Osteoblast (primary cell): ENCODE measurements at places on chromosomes 6 and 20. TPM values are rescaled to one million over a fixed set of nuclear protein-coding genes. Genes with fewer than 3 reads are reported as not detected.
A peak's percentile ranks its signal among the peaks of the same experiment; 100 is the strongest.

GTF3C6 gene
- 32.4 and 35.1 TPM in 2 replicates for total RNA-seq

COL12A1 gene
- total RNA-seq: 1,393 and 1,591 TPM in 2 replicates

DACT2 gene
- not detected in 2 replicates for total RNA-seq

CLPSL2 gene
- not detected in 2 replicates for total RNA-seq

CSNK2A1 gene
- total RNA-seq: 82.9 and 90.5 TPM in 2 replicates

CDH26 gene
- under 0.01 and 0.29 TPM in 2 replicates for total RNA-seq

BPIFB2 gene
- not detected in 2 replicates for total RNA-seq

GRCh38 chr6:46953921-46954320, 32.2 kb upstream of the ADGRF5 start:
- DNase-seq: no peak

DNA sequence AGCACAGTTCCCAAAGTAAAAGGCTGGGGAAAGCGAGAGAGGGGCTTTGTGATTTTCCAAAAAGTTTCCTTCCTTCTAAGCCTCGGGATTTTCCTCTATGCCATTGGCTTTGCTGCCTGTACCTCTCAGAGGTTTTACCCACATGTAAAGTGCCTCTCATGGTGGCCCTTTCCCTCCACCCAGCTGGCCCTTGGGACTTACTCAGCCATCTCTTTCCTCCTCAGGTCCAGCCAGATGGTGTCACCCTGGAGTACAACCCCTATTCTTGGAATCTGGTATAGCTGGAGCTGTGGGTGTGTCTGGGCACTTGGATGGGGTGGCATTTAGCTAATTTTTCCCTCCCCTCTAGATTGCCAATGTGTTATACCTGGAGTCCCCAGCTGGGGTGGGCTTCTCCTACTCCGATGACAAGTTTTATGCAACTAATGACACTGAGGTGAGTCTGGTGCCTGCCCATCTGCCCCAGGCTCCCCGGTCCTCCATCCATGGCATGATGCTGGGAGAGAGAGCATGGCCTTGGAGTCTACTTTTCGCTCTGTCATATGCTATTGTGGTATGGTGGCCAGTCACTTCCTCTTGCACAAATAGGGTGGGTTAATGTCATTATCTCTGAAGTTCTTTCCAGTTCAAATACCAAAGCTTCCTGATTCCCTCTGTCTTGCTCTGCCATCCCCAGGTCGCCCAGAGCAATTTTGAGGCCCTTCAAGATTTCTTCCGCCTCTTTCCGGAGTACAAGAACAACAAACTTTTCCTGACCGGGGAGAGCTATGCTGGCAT, 1.1 kb downstream of the CTSA start:
- DNase-seq: peak; percentile 90

DNA sequence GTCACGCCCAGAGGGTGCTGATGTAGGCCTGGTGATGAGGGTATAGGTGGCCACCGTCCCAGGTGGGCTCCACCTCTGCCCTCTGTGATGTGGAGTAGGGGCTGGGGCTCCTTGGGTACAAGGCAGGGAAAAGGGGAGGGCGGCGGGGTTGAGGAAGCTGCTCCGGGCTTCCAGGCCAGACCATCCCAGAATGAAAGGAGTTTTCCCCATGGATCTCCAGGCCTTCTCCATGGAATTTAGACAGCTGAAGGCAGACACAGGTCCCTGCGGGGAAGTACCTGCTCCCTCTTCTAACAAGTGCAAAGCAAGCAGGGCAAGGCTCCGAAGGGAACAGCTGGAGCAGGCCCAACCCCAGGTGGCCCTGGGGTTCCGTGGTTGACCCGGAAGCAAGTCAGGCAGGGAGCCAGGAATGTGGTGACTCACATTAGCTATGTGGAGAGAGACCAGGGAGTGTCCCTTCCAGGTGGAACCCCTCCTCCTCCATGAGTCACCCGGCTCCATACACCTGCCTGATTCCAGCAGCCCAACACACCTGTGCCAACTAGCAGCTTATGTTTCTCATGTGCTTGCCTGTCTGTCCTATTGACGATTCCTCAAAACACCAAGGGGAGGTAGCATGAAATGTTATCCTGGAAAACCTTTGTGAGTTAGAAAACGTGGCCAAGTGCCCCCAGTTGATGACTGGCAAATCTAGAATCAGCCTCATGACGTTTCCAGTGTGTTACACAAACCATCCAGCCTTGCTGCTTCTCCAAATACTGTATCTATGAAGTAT, 59.7 kb upstream of the SNX9 start:
- no peak for DNase-seq

GRCh38 chr20:49697071-49697470, 16.6 kb downstream of the B4GALT5 start:
- DNase-seq: no peak

- peak; percentile 62 for DNase-seq
These were observed 107.9 kb upstream of the PREP start for GRCh38 chr6:105510746-105511145.

- no peak for DNase-seq
These were observed 165.9 kb upstream of the IRAK1BP1 start for GRCh38 chr6:78701407-78701806.

DNA sequence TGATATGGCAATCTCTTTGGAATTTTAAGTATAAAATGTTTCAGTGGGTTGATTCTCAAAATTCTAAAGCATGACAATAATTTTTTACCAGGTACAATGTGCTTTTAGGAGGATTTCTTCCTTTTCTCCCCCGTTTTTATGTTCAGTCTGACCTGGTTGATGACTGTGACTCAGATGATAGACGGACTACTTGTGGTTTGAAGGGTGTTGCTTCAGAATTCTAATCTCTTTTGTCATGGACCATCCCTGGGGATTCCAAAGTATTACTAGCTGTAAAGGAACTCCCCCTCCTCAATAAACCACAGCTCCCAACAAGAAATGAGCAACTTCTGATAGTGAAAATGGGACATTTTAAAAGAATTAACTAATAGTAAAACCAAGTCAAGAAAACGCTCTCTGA, 34.9 kb upstream of the TNFAIP3 start:
- DNase-seq: peak; percentile 89

DNA sequence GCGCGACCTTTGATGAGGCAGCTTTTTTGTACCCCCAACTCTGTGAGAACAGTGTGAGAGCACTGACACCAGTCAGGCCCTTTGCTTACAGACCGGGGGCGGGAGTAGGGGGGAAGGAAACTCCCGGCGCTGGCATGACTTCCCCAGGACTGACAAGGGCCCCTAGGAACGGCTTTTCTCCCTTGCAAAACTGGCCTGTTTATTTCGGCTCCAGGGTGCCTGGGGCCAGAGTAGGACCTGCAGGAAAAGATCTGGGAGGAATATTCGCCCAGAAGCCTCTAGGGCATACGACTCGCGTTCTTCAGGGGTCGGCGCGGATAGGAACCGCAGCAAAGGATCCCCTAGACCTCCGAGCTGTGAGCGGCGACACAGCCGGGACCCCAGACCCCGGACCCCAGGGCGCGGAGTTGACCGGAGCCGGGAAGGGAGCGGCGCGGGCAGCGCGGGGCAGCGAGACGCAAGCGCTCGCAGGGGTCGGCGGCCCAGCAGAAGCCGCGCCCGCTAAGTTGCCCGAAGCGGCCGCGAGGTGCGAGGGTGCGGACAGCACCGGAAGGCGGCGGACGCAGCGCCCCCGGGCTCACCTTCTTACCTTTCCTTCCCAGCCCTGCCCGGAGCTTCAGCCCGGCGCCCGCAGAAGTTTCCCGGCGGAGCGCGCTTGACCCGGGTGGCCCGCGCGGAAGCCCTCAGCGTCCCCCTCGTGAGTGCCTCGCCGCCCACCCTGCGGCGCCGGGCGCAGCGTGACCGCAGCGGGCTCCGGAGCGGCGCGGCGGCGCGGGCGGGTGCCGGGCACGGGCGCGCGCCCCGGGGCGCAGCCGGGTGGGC, at the start of gene POPDC3:
POPDC3 (minus strand) TSS at position 771 of the 822 bp plus-strand sequence. CDS start 18,105 bp downstream, outside the sequence.
- peak; percentile 88 for DNase-seq

DNA sequence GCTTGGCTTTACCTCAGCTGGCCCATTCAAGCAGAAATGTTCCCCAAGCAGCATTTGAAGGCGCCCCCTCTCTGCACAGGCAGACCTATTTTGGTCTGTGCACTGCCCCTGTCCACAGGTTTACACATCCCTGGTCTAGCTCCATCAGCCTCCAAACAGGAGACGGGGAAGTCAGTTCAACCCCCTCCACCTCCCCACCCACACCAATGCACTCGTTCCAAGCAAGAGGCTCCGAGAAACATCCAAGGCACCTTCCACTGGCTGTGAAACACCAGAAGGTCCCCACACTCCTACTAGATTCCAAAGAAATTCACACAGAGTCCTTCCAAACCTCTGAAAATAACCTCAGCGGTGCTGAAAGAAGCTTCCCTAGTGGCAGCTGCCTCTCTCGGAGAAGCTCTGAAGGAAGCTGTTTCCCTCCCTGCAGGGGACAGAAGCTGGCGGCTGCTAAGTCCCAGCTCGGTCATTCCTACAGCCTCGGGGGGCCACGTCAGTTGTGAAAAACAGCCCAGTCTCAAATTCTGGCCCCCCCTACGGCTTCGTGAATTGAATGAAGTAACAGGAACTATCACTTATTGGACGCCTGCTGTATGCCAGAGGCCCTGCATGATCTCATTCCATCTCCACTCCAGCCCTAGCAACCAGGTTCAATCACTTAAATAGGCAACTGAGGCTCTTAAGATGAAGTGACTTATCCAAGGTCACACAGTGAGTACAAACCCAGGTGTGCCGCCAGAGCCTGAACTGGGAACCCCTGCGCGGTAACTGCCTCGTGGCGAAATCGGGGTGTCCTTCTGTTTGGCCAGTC, 815 bp downstream of the SPATA2 start:
- peak; percentile 70 for DNase-seq

DNA sequence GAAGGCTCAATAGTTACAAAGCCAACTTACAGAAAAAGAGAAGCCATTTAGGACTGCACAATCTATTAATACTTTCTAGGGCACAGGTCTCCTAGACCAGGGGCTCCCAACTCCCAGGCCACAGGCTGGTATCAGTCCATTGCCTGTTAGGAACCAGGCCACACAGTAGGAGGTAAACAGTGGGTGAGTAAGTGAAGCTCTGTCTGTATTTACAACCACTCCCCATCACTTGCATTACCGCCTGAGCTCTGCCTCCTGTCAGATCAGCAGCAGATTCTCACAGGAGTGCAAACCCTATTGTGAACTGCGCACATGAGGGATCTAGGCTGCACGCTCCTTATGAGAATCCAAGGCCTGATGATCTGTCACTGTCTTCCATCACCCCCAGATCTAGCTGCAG, 22.5 kb downstream of the TRAF3IP2 start:
- DNase-seq: no peak

GRCh38 chr6:91083211-91083610, 496.3 kb upstream of the MAP3K7 start:
- no peak for DNase-seq

DNA sequence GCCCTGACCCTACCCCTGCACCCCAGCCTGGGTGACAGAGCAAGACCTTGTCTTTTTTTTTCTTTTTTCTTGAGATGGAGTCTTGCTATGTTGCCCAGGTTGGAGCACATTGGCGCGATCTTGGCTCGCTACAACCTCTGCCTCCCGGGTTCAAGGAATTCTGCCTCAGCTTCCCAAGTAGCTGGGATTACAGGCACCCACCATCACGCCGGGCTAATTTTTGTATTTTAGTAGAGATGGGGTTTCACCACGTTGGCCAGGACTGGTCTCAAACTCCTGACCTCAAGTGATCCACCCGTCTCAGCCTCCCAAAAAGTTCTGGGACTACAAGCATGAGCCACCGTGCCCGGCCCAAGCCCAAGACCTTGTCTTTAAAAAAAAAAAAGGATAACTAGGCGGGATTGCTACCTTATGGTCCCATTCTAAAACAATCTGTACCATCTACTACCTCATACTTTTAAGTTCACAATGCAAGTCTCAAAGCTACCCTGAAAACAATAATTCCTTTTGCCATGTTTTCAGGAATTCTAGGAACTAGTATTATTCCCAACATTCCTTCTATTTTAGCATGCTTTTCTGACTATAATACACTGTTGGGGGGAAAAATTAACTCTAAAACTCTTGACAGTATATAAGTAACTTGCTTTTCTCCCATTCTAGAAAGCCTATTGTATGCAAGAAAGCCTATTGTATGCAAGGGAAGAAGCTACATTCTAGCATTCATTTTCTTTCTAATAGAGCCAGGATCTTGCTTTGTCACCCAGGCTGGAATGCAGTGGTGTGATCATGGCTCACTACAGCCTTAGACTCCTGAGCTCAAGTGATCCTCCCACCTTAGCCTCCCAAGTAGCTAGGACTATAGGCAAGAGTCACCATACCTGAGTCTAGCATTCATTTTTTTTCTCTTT, 6.6 kb downstream of the TUBB start:
- no peak for DNase-seq
